HEK293T (cell line): ENCODE measurements at places on chromosomes 11 and 22.

- DNase-seq, result no peak
Observed at GRCh38 chr11:64842851-64843685, 1.4 kb downstream of the CDC42BPG start.

DNA sequence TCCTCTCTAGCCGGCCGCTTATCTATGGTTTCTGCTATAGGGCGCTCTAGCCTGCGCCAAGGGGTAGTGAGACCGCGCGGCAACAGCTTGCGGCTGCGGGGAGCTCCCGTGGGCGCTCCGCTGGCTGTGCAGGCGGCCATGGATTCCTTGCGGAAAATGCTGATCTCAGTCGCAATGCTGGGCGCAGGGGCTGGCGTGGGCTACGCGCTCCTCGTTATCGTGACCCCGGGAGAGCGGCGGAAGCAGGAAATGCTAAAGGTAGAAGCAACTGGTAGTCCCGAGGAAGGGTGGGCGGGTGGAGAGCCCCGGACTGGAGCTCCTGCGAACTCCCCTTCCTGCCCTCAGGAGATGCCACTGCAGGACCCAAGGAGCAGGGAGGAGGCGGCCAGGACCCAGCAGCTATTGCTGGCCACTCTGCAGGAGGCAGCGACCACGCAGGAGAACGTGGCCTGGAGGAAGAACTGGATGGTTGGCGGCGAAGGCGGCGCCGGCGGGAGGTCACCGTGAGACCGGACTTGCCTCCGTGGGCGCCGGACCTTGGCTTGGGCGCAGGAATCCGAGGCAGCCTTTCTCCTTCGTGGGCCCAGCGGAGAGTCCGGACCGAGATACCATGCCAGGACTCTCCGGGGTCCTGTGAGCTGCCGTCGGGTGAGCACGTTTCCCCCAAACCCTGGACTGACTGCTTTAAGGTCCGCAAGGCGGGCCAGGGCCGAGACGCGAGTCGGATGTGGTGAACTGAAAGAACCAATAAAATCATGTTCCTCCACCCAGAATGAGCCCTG, at the start of the genes LBHD1 and UQCC3:
Gene LBHD1, minus strand, starts transcription at position 660 of the 782 bp plus-strand sequence. CDS start 2,236 bp downstream, outside the sequence.
Gene UQCC3, plus strand, starts transcription at position 66 of the 782 bp plus-strand sequence. Its CDS starts 73 bp downstream, at position 139.
- DNase-seq, result peak; percentile 62

- DNase-seq, result no peak
Observed at GRCh38 chr11:82082976-82083375, 650.7 kb downstream of the FAM181B start.

GRCh38 chr11:45616802-45617549, 48.4 kb downstream of the CHST1 start:
- DNase-seq, result no peak

DNA sequence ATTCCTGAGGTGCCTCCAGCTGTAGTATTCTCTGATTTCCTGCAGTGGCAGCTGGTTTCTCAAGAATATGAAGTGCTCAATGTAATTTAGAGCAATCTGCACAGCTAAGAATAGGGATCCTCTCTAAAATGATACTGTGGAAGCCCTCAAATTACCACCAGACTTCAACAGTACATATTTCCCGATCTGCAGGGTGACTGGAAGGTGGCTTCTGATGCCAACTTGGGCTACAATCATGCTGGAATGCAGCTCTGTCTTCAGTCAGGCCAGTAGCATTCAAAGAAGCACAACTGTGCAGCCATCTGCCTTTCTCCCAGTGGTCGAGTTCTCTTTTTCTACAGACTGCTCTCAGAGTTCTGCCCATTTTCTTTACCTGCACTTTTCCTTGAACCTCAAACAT, 55.5 kb upstream of the CD5 start:
- no peak for DNase-seq
